GM13976 (cell line): ENCODE measurements at places on chromosomes 3 and 15.
A peak's percentile ranks its signal among the peaks of the same experiment; 100 is the strongest.

DNA sequence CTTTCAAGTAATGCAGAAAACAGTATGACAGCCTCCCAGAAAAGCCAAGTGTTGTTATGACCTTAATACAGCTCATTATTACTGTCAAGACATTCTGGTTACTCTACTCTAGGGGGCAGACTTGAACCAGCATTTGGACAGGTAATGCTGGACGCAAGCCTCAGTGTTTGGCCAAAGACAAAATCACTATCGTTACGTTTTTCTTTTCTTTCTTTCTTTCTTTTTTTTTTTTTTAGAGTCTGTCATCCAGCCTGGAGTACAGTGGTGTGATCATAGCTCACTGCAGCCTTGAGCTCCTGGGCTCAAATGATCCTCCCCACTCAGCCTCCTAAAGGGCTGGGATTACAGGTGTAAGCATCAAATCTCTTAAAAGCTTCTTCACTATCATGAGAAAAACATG, 29.4 kb upstream of the TMEM45A start:
- peak; percentile 67 for DNase-seq

DNA sequence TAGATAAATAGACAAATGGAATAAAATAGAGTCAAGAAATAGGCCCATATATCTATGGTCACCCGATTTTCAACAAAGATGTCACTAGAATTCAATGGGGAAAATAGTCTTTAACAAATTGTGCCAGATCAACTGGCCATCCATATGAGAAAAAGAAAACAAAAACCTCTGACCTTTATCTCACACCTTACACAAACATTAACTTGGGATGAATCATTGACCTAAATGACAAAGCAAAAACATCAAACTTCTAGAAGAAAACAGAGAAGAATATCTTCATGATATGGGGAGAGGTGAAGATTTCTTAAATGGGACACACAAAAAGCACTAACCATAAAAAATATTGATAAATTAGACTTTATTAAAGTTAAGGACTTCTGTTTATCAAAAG, 31.9 kb downstream of the ITGA11 start:
- no peak for DNase-seq

- DNase-seq = no peak
Observed at GRCh38 chr3:159584421-159584820, 404.2 kb upstream of the IL12A start.

- DNase-seq = no peak
Observed at GRCh38 chr3:56314842-56315241, 153.4 kb downstream of the ERC2 start.

GRCh38 chr15:40436892-40437751, 3.6 kb upstream of the BAHD1 start:
- no peak for DNase-seq

DNA sequence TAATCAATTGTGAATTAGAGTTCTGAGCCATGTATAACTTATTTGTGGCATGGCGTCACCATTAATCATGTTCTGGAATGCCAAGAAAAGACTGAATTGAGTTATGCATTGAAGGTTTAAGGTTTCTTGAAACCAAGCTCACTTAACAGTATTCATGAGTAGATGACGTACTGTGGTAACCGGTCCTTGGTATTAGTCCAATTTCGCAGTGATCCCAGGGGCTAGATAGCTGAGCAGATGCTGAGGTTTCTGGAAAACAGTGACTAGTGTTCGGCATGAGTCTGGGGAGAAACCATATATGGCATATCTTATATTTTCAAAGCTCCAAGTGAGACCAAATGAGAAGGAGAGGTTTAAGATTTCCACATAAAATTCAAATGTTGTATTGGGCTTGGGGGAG, 218.3 kb upstream of the LYSMD4 start:
- DNase-seq = no peak

DNA sequence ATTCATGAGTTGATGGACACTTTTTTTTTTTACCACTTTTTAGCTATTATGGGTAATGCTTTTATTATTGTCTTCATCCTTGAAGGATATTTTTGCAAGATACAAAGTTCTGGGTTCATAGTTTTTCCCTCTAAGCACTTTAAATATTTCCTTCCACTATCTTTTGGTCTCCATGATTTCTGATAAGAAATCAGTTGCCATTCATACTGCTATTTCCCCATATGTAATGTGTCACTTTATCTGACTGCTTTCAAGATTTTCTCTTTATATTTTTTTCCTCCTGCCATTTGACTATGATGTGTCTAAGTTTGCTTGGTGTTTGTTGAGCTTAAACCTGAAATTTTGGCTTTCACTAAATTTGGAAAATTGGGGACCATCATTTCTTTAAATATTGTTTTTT, 19.3 kb downstream of the NRG4 start:
- no peak for DNase-seq

GRCh38 chr3:110814170-110815007, 257.2 kb upstream of the NECTIN3 start:
- DNase-seq = no peak

DNA sequence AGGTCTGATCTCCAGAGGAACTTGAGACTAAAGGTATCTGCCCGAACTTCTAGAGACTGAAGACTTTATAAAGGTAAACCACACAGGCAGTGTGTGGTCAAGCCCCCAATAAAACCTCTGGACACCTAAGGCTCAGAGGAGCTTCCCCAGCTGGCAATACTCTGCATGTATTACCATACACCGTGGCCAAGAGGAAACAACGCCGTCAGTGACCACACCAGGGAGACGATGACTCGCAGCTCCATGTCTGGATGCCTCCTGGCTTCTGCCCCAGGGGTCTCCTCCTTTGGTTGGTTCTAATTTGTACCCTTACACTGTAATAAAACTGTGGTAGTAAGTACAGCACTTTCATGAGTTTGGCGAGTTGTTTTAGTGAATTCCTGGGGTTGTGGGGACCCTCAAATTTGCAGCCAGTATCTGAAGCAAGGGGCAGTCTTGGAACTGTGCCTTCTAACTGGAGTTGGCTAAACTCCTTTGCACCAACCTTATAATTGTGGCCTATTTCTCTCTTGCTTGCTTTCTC, 32.1 kb upstream of the BCL2L10 start:
- no peak for DNase-seq

DNA sequence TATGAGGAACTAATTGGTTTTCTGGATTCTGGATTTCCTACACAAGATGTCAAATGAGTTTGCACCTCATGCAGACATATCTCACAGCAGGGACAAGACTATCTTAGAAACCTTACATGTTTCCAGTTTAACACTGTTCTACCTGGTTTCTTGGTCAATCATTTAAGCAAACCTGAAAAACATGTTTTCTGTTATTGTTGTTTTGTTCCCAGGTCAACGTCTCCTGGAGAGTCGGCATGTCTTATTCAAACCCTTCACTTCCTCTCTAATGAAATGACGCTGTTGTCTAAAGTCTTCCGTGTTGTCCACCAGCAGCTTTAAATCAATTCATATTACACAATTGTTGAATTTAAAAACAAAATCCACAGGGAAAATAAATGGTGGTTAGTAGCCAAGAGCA, 150.9 kb downstream of the CNTN3 start:
- no peak for DNase-seq

DNA sequence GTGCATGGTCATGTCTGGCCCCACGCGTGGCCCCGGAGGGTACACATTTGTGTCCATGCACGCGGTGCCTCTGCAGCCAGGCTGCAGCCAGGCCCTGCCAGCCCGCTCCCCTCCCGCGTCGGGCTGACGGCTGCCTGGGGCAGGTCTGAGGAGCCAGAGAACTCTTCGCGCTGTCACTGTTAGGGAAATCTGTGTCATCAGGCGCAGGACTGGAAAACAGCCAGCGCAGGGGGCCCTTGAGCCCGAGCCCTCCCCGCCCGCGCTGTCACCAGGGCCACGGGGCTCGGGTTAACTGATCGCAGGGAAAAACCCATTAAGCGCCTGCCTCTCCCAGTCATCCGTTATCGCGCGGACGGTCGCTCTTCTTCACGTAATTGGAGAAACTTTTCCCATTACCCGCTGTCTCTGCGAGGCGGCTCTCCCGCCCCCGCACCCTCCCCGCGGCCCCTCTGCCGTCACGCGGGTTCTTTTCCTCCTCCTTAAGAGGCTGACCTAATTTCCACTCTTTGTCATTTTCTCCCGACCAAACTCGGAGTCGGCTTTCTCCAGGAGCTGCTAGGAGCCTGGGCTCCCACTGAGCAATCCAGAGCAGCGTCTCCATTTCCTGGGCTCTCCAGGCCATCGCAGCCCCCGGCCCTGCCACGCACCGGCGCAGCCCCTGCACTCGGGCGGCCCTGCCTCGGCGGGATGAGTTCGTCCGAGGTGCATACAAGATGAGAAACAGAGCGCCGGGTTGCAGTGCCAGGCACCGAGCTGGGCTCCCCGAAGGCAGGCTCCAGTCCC, 57.5 kb upstream of the PRR23E start:
- no peak for DNase-seq

- no peak for DNase-seq
Observed at GRCh38 chr3:197487911-197488391, 67.8 kb downstream of the BDH1 start.

DNA sequence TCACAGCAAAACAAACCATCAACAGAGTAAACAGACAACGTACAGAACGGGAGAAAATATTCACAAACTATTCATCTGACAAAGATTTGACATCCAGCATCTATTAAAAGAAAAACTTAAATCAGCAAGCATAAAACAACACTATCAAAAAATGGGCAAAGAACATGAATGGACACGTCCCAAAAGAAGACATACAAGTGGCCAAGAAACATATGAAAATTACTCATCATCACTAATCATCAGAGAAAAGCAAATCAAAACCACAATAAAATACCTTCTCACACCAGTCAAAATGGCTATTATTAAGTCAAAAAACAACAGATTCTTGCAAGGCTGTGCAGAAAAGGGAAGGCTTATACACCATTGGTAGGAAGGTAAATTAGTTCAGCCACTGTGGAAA, 13.7 kb upstream of the SERPINI2 start:
- DNase-seq = no peak

DNA sequence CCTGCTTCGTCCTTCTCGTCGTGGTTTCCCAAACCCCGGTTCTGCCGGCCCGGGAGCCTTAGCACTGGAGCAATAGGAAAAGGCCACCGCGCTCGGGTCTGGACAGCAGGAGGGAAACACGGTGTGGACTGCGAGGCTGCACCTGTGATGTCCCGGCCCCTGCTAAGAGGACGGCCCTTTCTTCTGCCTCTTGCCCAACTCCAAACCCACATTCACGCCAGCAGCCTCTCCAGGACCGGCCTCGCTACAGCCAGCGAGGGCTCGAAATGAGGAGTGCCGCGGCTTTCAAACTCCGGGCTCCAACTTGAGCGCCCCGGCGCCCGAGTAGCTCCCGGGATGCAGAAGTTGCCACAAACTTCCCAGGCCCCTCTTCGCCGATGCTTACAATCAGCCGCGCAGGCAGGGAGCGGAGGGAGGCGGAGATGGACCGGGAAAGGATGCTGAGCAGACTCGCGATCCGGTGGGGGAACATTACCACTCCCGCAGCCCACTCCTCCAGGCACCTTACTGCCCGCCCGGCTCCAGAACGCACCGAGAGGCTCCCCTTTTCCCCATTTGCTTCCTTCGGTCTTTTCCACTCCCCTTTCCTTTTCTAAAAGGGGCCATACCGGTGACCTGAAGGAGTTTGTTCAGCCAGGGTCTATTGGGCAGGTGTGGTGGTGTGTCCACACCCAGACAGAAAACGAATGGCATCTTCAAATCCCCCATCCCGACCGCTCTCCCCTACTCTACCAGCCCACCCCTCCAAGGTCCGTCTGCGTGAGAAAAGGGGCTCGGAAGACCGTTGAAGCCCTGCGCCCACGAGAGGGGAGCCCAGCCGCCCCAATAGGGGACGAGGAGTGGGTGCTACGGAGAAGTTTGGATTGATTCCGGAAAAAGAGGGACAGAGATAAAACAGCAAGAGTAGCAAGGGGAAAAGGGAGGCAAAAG, 18.8 kb upstream of the SATB1 start:
- peak; percentile 31 for DNase-seq

- no peak for DNase-seq
Observed at GRCh38 chr15:40087991-40088928, 20.4 kb downstream of the BMF start.

- no peak for DNase-seq
Observed at GRCh38 chr3:178120367-178120766, 415.9 kb upstream of the KCNMB2 start.

- DNase-seq = no peak
Observed at GRCh38 chr3:115709931-115710330, 86.6 kb downstream of the GAP43 start.

DNA sequence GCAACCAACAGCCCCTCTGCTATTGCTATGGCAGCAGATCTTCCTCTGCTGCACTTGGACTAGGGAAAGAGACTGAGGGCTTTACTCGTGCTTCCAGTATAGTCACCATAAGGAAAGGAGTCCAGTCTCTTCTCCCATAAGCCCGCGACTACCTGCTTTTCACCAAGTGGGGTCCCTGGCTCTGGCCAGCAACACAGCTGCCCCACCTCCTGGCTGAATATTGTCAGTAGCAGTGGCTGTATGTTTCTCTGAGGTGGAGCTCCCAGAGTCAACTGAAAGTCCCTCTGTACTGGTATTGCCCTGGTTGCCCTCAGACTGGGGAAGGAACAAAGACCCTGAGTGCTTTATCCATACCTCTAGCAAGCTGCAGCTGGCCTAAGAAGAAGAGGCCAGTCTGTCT, 719.6 kb downstream of the SQOR start:
- DNase-seq = no peak

GRCh38 chr3:149263856-149264255, 42.2 kb upstream of the CP start:
- DNase-seq = no peak

- no peak for DNase-seq
Observed at GRCh38 chr3:172303181-172303580, 145.1 kb downstream of the GHSR start.

DNA sequence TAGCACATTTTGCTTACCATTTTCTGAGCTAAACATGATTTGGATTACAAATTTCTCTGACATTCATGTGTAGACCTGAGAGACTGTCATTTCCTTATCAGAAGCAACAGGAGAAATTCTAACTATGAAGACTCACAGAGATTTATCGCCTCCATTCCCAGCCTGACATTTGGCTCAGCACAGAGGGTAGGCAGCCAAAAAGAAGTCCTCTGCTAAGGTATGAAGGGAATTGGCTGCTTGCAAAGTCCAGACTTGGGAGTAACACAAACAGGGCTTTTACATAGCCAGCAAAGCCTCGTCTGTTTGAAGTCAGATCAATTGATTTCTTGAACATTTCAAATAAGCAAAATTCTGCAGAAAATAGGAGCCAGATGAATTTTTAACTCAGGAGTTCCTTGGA, 57.0 kb upstream of the CMSS1 start:
- no peak for DNase-seq

- DNase-seq = peak; percentile 24
Observed at GRCh38 chr3:136251511-136251910, 1.4 kb downstream of the PCCB start.

GRCh38 chr15:51675234-51675633, 6.1 kb upstream of the SCG3 start:
- DNase-seq = no peak

DNA sequence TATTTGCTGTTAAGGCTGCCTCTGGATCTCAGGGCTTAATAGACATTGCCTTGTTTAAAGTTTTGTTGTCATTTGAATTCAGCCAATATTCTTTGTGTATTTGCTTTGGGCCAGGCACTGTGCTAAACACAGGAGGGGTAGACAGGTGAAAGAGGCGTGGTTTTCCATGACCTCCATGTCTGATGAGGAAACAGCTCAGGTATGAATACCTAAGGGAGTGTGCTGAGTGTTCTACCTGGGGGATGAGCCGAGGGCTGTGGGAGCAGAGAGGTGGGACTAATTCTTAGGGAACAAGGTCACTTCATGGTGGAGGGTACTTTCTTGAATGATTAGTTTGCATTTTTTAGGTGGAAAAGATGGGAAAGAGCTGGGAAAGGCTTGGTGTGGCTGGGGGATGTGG, 108.2 kb downstream of the THSD4 start:
- no peak for DNase-seq

GRCh38 chr15:25478313-25478712, 39.5 kb upstream of the UBE3A start:
- DNase-seq = no peak
